ENCODE measurements at places on chromosomes 16 and 17. TPM values are rescaled to one million over a fixed set of nuclear protein-coding genes. Genes with fewer than 3 reads are reported as not detected.

The ZNF287 gene
- 0.08 TPM for polyA plus RNA-seq

The MYH1 gene
- polyA plus RNA-seq, result not detected

The CHST4 gene
- not detected for polyA plus RNA-seq

- DNase-seq, result no peak
Measured at GRCh38 chr16:73166947-73167550, 119.1 kb upstream of the ZFHX3 start.

GRCh38 chr16:75627851-75628250, 4.8 kb upstream of the ADAT1 start:
- DNase-seq, result no peak

DNA sequence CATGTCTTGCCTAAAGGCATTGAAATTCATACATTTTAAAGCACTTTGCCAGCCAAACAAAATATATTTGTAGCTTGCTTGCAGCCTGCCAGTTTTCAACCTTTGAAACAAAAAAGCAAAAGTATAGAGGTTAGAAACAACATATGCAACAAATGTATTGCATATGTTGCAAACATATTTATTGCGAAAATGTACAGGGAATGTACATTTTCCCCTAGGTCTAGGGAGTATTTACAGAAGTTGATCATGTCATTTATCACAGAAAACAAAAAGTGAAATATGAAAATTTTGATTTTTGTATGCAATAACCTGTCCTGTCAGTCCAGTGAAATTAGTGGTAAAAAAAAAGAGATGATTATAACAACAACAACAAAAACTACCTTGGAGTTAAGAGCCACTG, 171.5 kb downstream of the SPECC1 start:
- DNase-seq, result no peak

DNA sequence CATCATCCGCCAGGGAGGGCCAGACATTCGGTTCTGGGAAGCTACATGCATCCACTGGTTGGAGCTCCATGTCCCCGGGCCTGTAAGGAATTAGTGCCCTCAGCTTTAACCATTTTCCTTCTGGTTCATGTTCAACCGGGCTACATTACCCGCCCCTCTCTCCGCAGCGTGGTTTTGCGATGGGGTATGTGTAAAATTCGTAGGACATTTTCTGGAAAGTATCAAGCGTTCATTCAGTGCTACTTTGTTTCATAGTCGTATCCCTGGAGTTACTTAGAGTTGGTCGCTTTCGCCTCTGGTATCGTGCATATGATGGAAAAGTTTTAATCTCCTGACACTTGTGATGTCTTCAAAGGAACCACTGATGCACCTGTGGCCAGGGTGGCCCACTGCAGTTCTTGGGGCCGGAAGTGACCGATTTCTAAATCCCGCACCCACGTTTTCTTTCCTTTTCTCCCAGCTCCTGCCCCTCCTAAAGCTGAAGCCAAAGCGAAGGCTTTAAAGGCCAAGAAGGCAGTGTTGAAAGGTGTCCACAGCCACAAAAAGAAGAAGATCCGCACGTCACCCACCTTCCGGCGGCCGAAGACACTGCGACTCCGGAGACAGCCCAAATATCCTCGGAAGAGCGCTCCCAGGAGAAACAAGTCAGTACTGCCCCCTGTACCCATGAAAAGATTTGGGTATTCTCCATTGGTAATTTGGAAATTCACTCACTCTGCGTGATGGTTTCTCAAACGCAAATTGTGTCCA, 637 bp downstream of the RPL23A start:
- peak; percentile 30 for DNase-seq

DNA sequence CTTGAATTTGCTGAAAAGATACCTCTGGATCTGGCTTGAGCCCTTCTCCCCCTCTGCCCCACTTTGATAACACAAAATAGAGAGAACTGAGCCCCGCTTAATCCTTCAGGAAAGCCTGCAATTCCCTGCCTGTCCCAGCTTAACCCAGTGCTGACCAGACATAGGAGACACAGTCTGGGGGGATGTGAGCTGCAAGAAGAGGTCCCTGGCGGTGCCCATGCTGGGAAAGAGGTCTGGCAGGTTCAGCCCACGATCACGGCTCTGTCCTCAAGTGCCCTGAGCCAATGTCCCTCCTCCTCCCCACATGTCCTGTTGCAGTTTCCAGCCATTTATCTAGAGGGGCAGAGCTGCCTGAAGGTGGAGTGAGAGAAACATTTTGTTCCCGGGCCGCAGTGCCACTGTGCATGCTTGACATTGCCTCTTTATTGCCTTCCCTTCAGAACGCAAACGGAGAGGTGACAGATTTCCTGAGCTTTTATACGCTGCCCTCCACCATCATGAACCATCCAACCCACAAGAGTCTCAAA, 29.0 kb downstream of the PLCD3 start:
- DNase-seq, result no peak

- DNase-seq, result no peak
Measured at GRCh38 chr17:79746889-79747507, 16.3 kb downstream of the ENPP7 start.
